Dermis microvascular lymphatic vessel endothelial cell (primary cell): ENCODE measurements at places on chromosomes 2 and 18. TPM values are rescaled to one million over a fixed set of nuclear protein-coding genes. Genes with fewer than 3 reads are reported as not detected.

DNA sequence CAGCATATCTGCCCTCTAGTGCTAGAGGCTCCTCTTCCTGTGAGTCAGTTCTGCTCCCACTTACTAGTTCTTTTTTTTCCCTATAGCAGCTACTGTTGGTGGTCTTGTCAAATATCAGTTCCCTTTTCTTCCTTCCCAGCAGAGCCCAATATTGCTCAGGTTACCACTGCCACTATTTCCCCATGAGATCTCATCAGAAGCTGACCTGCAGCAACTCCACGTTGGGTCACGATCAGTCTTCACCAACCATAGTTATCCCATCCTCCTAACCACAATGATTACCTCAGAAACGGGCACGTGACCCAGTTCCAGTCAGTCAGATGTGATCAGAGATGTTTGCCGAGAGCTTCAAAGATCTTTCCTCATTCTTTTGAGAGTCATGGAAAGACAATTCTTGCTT lies 59.7 kb upstream of the CAPN13 start:
- no peak for DNase-seq

GRCh38 chr2:26590508-26590907 lies 50.7 kb downstream of the CIB4 start:
- no peak for DNase-seq

DNA sequence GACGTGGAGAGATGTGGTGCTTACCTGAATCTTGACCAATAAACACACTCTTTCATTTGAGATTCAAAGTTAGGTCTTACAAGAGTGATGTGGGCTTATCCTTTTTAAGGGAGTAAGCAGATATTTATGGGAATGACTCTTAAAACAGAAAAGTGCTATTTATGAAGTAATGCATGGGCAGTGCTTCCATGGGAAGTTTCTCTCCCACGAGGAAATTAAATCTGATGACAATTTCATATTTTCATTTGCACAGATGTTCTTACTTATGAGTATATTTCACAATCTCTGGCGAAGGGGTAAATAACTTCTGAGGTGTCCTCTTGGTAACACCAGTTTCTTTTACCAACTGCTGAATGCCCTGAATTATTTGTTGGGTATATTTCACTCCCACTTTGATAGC lies 21.0 kb downstream of the PNPT1 start:
- DNase-seq, result no peak

DNA sequence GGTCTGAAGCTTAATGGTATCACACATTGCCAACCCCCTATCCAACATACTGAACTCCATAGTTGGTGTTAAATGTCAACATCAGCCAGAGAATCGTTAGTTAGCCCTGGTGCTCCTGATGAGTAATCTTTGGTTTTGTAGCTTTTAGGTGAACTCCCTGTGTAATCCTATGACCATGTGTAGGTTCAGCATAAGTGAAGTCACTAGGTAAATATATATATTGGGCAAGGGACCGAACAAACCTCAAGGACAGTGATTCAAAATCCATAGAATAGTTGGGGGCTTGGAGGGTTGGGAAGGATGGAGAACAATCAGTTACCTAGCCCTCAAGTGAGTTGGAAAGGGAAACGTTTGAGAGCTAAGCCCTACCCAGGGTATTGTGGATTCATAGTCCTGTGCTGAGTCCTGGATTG lies 16.0 kb upstream of the AP1S3 start:
- no peak for DNase-seq

DNA sequence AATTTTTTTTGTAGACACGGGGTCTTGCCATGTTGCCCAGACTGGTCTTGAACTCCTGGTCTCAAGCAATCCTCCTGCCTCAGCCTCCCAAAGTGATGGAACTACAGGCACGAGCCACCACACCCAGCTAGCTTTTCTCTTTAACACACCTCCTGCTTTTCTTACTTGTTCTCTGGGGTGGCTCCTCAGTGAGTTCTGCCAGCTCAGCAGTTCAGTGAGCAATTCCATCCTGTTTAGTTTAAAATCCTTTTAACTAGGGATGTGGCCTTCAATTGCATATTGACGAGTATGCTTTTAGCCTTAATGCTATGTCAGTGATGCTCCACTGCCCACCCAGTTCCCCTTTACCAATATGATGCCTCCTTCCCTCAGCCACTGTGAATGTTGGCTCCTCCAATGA lies 16.1 kb downstream of the ZNF397 start:
- no peak for DNase-seq

DNA sequence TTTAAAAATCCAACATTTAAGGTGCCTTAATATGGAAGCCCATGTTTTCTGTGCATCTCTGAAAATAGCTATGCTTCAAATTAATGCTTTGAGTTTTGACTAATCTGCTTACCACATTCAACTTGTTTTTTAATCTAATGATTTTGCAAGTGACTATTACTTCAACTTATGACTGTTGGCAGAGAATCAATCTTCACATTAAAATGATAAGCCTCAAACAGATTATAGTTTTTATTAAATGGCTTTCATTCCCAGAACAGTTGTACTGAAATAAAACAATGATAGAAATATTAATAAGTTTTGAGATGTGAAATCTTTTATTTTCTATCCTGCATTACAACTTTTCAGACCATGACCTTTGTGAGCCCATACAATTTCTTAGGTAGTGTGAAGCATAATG lies 347.5 kb downstream of the ZNF804A start:
- DNase-seq, result no peak

The GPR35 gene
- total RNA-seq, result 0.13 TPM in 2 replicates

The MGAT4A gene
- total RNA-seq, result 6.2 and 9.4 TPM in 2 replicates

The CHRNG gene
- not detected in 2 replicates for total RNA-seq
